ENCODE measurements at places on chromosomes 3 and 15.

GRCh38 chr3:14434126-14434497, 31.7 kb downstream of the SLC6A6 start:
- DNase-seq: no peak

DNA sequence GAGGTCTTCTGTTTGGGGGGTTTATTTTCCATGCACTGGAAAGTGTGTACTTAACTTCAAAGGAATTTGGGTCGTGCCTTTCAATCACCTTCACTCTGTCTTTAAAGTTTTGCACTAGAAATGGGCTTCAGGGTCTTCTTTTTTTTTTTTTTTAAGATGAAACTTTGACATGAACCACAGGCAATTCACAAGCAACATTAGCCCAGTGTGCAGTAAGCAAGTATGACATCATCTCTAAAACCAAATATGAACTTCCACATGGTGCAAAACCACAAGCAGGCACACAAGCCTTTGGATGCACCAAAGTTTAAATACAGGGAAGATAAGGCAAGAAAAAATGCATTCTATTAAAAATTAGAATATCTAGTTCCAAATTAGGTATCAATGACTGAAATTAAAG, 381.9 kb downstream of the ERC2 start:
- no peak for DNase-seq

DNA sequence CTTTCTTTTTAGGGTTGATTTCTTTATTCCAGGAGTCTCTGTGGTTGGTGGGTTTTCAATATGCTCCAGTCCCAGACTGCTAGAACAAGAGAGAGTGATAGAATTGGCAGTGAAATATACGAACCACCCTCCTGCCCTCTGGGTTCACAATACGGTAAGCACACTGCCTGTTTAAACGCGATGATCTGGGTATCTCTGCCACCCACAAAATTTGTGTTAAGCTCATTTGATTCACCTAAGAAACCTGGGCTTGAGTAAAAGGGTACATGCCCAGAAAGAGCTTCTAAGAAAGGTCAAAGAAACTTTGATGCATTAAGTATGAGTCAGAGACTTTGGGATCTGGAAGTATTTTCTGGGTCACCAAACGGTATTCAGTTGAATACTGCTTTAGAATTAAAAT, 29.8 kb downstream of the OXNAD1 start:
- no peak for DNase-seq

- no peak for DNase-seq
These were observed 30.6 kb upstream of the MECOM start for GRCh38 chr3:169694117-169694516.

- no peak for DNase-seq
These were observed 253.0 kb upstream of the ADAMTS9 start for GRCh38 chr3:64940596-64941348.

GRCh38 chr3:130604806-130605205, 87.8 kb downstream of the COL6A6 start:
- no peak for DNase-seq

DNA sequence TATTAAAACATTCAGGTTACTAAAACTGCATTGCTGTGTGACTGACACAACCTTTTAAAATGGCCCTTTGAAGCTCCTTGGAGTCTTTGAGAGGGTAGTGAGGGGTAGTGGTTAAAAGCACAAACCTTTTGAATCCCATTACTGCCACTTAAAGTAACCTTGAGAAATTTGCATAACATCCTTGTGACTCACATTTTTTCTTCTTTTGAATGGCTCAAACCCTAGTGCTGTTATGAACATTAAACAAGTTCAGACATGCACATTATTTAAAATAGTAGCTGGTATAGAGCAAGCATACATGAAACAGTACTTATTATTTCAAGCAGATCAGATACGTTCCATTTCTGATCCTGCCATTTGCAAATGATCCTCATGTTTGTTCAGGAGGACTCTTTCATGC, 3.7 kb upstream of the CLDN1 start:
- DNase-seq: no peak

DNA sequence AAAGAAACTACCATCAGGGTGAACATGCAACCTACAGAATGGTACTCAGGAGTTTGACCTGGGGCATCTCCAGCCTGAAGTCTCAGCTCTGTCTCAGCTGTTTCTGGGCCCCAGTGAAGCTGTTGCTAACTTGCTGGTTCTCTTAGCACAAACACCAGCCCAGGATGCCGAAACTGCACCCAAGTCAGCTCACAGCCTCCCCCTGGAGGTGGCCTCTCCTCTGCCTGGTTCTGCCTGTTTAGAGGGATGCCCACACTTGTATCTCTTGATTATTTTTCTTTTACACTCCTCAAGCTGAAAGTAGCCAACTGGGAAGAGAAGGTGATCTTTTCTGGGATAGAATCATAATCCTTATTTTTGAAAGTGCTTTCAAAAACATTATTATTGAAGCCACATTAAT, 289.0 kb upstream of the RASGRP1 start:
- DNase-seq: no peak

DNA sequence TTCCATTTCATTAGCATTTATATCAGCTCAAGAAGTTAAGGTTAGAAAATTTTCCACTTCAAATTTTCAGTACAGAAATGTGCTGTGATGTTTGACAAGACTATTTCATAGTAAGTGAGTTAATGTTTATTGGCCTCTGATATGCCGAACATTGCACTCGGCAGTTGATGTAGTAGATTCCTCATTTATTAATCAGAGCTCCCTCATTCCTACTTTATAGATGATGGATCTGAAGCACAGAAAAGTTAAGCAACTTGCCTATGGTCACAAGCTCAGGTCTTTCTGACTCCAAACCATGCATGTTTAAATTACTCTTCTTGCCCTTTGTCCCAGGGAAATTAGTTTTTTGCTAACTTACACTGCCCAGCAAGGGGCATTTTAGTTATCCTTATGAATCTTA, 92.0 kb downstream of the ATG7 start:
- no peak for DNase-seq

DNA sequence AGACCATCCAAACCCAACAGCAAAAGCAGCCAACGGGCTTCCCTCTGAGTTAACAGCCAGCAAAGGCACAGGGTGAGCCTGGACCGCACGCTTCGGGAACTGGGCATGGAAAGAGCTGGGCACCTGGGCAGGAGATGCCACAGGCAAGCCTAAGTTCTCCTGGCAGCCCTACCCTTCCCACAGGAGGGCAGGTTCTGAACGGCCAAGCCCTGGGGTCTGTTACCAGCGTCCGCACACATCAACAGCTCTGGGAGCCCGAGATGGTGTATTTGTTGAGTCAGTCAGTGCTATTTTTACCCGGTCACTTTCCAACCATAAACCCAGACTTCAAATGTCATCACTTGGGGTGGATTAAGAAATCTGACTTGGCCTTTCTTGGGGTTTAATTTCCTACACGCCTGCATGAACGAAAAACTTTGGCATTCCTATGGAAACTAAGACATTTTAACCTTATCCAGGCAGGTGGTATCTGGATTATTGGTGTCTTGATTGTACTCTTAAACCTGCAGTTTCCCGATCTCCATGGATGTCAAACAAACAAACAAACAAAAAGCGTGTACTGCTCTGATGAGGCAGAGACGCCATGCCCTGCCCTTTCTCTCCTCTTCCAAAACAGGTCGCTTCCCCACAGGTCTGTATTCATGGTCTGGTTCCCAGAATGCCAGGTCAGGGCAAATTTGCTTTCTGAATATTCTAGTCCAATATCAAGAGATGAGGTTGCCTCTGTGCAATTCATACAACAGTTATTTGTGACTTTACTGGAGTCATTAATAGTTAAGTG, 99.7 kb downstream of the XXYLT1 start:
- DNase-seq: no peak

DNA sequence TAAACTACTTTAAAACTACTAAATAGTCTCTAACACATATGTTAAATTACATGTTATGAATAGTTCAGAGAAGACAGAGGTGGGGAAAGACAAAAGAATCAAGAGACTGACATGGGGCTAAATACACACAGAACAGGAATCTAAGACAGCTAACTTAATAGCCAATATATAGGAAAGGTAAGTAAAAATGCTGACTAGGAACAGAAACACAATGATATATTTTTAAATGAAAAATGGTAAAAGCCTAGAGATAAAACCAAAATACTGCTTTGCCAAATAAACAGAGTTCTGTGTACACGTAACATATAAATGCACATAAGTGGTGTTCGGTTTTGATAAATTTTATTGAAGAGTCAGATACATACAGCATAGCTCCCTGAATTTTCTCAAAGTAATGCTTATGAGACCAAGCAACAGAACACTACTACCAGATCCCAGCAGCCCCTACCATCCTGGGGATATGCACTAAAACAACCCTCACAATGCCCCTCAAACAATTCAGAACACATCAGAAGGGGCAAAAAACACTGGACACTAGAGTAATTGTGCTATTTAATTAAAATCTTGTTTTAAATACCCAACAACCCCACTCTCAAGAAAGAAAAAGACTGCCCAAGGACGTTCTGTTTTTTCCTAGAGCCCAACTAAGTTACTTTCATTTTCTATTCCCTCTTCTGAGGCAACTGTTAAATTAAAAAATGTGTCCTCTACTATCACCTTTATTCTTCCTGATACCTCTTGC, 121.1 kb downstream of the ADAM10 start:
- no peak for DNase-seq

GRCh38 chr3:128523591-128523990, 30.6 kb upstream of the GATA2 start:
- DNase-seq: no peak

GRCh38 chr3:132486099-132486498, 68.8 kb downstream of the DNAJC13 start:
- no peak for DNase-seq

GRCh38 chr3:50651920-50652529, 22.7 kb upstream of the DOCK3 start:
- no peak for DNase-seq

GRCh38 chr3:183536238-183536880, 19.1 kb downstream of the KLHL6 start:
- DNase-seq: no peak

DNA sequence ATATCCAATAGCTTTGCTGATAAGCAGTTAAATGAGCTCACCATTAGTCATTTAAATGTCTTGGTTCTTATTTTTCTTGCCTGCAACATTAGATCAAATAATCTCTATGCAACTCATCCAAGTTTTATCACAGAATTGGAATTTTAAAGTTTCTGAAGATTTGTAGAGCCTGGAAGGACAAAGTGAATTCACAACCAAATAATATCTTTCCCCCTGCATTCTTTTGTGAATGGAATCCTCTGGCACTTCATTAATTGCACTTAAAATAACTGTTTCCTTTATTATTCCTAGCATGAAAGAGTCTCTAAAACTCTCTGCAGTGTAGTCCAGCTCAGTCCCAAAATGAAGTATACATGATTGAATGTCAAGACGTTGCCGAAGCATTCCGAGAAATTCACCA, 345.6 kb upstream of the TGFBR2 start:
- DNase-seq: no peak
